ENCODE measurements at places on chromosomes 6 and 20.

DNA sequence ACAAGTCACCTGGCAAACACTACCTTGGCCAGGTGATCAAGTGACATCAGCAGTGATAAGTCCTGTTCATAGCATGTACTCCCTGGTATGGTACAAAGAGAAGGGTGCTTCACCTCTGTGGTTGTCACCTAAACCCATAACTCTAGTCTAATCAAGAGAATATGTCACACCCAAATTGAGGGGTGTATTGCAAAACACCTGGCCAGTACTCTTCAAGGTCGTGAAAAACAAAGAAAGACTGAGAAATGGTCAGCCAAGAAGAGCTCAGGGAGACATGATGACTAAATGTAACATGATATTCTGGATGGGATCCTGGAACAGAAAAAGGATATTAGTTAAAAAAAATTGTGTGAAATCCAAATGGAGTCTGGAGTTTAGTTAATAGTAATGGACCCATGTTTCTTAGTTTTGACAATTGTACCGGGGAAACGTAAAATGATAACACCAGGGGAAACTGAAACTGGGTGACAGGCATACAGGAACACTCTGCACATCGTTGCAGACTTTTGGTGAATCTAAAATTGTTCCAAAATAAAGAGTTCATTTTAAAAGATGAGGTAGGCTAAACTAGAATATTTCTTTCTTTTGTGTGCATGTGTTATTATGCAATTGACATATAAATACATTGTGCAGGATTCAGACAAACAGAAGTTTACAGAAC, 262.0 kb downstream of the CDC5L start:
- no peak for DNase-seq

DNA sequence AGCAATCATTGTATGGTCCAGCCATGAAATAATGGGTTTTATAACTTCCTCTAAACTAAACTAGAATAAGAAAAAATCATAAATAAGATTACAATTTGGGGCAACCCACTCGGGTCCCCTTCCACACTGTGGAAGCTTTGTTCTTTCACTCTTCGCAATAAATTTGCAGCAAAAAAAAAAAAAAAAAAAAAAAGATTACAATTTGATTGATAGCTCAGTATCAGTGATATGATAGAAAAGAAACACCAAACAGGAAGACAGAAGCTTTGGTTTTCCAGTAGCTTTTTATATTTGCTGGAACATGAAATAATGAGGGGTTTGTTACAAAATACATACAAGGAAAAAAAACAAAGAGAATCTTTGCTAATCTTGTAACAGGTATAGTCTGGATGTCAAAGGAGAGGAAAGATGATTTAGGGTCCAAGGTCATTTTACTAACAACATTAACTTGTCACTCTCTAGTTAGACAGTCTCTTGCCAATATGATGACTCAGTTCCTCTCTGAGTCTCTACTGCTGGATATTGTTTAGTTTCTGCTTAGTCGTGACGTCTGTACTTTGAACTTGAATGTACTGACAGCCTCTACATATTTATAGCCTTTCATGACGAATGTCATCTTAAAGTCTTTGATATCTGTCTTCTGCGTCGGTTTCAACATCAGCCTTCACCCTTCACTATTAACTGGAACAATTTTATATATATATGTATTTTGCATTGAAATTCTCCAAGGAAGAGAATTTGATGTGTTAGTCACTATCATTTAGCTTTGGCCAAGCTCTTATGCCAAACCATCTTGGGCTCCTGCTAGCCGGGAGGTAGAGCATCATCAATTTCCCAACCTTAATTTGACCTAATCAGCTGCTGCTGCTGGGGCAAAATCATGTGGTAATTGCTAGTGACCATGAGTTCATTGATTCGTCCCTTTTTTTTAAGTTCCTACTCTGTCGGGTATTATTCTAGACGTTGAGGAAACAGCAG, 213.1 kb upstream of the STXBP5 start:
- no peak for DNase-seq

DNA sequence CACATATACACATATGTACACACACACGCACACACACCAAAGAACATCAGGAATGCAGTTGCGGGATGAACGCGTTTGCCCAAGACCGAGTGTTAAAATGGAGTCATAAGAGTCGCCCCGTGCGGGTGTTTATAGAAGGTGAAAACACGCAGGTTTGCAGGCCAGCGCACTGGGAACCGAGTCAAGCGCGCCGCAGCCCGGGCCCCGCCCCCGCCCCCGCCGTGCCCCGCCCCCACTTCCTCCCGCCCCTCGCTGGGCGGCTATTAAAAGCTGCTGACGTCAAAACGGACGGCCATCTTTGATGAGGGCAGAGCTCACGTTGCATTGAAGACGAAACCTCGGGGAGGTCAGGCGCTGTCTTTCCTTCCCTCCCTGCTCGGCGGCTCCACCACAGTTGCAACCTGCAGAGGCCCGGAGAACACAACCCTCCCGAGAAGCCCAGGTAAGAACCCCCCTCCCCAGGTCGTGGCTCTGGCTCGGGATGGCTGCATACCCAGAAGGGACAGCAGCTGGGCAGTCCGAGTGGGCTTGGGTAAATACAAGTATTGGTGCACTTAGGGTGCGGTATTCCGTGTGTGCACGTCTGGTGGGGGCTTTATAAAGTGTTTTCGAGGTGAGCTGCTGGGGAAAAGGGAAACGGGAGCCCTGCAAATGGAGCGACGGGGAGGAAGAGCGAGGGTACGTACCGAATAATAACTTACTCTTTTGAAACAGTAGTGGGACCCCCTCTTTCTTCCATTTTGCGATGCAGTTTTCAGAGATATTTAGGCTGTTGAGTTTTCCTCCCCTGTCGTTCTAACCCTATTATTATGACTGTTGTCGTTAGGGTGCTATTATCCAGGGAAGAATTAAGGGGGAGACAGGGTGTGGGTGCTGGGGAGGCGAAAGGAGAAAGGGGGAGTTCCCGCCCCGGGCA, at the start of gene SNAP25:
TSS of gene SNAP25 (plus strand) at position 295 of the 916 bp plus-strand sequence. CDS start 56,662 bp downstream, outside the sequence.
- DNase-seq = peak; percentile 87

- no peak for DNase-seq
Observed at GRCh38 chr6:24844903-24845302, 46.2 kb upstream of the ARMH2 start.

DNA sequence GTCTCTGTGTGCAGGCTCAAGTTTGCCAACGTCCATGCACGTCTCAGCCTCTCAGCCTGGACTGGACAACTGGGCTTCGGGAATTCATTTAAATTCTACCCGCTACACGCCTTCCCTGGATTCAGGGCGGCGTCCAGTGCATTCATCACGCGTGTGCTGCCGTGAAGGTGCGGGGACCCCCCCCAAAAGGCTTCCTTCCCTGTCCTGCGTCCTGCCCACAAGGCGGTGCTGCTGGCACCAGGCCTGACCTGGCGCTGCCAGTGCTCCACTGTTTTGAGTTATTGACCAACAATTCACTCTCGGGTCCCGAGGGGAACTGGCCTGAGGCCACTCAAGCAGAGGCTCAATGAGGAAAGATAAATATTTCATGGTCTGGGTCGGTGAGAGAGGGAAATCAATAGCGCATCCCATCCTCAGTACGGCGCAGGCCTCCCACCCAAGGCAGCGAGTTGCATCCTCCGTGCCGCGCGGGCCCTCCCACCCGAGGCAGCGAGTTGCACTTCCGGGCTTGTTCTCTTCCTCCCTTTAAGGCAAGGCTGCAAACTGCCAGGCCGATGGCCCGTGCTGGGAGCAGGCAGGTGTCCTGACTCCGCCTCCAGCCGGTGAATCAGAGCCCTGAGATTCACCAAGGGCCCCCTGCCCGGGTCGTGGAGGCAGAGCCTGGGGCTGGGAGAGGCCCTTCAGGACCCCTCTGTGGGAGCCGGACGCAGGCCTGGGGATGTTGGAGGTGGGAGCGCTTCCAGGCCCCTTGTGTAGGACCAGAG, 22.8 kb upstream of the BHLHE23 start:
- peak; percentile 20 for DNase-seq

DNA sequence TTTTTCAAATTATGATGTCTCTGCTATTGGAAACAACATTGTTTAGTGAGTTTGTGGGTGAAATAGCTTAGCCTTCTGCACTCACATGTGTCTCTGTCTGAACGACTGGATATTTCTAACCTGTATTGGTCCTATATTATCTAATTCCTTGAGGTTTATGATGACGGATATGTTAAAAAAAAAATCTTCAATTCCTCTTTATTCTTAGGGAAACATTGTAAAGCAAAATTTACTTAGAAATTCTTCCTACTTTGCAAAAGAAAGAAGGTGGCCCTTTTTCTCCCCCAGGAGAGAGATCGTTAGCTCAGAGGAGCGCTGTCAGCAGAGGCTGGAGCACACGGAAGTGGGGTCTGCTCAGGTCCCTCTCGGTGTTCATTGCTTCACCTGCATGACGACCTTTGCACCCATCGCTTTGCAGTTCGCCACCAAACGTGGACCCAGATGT, 149.8 kb downstream of the ZDHHC14 start:
- no peak for DNase-seq

DNA sequence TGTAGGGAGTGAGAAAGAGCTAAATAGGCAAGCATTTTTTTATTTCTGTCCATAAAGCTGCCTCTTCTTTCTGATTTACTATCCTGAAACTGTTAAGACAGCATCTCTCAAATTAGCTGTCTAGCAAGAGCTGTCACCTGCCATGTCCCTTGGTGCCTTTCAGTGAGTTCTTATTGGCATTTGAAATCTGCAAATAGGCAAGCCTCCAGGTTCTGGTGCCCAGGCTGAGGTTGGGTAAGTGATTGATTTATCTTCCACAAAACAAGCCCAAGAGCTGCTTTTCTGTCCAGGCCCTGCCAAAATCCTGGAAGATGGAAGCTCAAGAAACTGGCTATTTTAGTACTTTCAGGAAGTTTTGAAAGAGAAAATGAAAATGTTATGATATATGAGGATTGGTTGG, 22.4 kb downstream of the MANEA start:
- DNase-seq = peak; percentile 16

DNA sequence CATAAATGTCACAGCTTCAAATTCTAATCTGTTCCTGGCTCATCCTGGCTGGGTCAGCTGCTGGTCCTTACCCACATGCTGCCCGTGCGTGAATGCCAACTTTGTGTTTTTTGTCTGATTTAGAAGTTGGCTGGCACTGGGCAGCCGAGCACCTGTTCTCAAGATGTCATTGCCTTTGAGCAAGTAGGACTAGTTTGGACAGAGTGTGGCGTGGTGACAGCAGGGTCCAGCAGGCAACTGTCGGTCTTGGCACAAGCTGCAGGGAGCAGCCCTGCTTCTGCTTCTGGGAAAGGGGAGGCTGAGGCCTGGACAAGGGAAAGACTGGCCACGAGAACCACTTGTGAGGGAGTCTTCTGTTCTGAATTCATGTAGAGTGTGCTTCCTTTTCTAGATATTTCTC, 26.4 kb upstream of the ADRM1 start:
- peak; percentile 77 for DNase-seq

DNA sequence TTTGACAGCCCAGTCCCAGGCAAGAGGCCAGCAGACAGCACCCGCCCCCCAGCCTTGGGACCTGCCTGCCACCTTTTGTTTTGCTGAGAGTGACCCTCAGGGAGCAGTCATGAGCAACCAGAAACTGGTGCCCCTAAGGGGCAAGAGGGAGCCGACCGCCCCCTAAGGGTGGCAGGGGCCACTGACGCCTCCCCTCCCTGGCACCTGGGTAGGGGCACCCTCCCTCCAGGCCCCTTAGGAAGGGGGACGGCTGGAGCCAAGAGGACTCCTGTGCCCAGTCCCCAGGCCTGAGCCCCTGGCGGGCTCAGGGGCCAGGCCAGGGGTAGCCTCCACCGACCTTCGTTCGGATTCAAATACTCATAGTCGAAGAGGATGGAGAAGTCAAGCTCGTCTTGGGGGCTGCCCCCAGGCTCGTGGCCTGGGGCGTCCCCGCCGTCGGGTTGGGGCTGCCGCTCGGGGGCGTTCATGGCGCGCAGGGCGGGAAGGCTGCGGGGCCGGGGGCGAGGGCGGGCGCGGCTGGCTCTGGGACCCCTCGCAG, 417 bp downstream of the NFATC2 start:
- peak; percentile 45 for DNase-seq

- no peak for DNase-seq
Observed at GRCh38 chr6:89022798-89023197, 57.8 kb upstream of the PNRC1 start.

DNA sequence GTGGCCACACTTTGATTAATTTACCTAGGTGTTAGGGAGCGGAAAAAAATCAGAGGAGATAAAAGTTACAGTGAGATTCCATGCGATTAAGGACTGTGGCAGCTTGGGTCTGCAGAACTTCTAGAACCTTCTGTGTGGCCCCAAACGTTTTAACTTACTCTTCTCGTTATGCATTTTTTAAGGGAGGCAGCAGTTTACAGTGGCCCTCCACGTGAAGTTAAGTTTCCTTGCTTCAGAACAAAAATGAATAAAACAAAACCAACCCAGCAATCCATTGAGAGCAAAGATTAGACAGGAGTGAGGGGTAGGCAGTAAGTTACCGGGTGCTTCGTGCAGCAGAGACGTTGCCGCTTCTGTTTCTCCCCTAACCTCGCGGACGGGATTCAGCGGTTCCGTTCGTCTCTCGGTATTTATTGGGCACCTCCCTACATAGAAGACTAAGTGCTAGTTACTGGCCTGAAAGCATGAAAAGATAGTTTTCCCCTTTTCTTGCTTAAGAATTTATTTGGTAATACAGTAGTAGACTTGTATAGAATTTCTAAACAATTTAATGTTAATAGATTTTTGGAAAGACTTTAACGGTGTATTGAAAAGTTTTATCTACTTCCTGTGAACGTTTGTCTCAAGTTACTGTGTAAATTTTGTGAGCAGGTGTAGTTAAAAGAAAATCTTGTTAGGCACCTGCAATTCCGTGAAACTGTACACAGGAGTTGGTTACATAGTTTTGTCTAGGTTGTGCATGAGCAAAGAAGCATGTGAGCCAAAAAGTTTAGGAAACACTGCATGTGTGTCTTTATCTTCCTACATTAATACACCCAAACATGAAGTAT, 1.1 kb downstream of the BAG2 start:
- no peak for DNase-seq

GRCh38 chr20:37941992-37942391, 39.1 kb downstream of the VSTM2L start:
- DNase-seq = no peak

DNA sequence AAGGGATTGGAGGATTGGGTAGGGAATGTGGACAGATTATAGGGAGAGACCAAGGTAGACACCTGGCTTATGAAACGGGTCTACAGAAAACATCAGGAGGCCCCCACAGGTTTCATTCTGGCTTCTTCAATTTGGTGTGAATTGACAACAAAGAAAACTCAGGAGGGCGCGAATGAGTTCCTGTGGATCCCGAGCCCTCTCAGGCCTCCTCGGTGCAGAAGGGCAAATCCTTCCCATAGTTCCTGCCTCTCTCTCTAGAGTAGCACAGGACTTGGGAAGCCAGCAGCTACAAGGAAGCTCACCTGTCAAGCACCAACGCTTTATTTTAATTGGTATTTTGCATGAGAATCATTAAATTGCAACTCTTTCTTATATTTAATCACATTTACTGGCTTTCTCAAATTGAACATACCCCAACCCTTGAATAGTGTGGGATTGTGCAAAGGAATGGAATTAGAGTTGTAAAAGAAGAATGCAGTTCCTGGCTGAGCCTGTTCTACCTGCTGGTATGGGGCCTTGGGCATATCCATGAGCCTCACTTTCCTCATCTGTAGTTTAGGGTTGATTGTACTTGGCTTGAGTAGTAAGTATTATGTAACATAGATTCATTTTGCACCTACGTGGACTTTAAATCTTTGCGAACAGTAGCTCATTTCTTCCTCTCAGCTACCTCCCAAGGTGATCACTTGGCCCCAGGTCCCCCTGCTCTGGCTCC, 56.4 kb upstream of the PHACTR2 start:
- no peak for DNase-seq

Data from right hindlimb (tissue), 1 donor.